ENCODE measurements at places on chromosomes 5 and 9. TPM values are rescaled to one million over a fixed set of nuclear protein-coding genes. Genes with fewer than 3 reads are reported as not detected.

ALDH1A1 gene
- total RNA-seq = 34.3 TPM

IL3 gene
- total RNA-seq = not detected

TPPP gene
- total RNA-seq = 361 TPM

SPINK4 gene
- total RNA-seq = not detected

Data from dorsolateral prefrontal cortex (tissue), 122 donors.